ENCODE measurements at places on chromosomes 3 and 15.
A peak's percentile ranks its signal among the peaks of the same experiment; 100 is the strongest.

DNA sequence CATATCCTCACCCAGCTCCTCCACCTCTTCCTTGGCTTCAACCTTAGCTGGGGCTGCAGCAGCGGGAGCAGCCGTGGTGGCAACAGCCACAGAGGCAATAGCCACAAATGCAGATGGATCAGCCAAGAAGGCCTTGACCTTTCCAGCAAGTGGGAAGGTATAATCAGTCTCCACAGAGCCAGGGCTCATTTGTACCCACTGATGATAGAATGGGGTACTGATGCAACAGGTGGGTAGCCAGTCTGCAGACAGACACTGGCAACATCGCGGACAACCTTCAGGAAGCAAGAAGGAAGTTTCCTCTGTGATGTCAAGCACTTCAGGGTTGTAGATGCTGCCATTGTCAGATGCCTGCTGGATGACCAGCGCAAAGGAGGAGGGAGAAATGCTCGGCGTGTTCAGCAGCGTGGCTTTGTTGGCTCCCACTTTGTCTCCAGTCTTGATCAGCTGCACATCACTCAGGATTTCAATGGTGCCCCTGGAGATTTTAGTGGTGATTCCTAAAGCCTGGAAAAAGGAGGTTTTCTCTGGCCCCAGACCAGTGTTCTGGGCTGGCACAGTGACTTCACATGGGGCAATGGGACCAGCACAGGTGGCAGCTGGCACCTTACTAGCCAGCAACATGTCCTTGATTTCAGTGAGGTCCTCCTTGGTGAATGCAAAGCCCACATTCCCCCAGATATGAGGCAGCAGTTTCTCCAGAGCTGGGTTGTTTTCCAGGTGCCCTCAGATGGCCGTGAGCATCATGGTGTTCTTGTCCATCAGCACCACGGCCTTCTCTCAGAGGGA is 4.8 kb upstream of the PLCB2 start:
- DNase-seq, result no peak

- peak; percentile 92 for DNase-seq
Observed at GRCh38 chr3:43773273-43774094, 82.7 kb downstream of the ABHD5 start.

- no peak for DNase-seq
Observed at GRCh38 chr3:27209617-27210264, 159.4 kb downstream of the NEK10 start.

DNA sequence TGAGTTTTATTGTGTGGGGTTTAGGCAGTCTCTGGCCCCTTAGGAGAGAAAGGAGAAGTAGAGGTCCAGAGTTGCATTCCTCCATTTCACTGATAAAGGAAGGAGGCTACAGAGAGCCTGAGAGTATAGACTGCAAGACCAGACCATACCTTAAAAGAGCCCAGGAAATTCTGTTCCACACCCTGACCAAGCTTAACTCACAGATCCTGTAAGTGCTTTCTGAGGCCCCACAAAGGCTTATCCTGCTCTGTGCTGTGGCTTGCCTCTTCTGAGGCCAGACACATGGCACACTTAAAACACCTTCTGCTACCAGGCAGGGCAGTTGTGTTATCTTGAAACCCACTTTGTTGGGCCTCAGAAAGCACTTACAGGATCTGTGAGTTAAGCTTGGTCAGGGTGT is 39.2 kb upstream of the LEKR1 start:
- DNase-seq, result peak; percentile 74

- DNase-seq, result peak; percentile 82
Observed at GRCh38 chr15:79380755-79381497, 51.2 kb upstream of the MINAR1 start.

- no peak for DNase-seq
Observed at GRCh38 chr3:117695871-117696645, 986.5 kb downstream of the TUSC7 start.

- no peak for DNase-seq
Observed at GRCh38 chr3:186882150-186882524, 39.6 kb downstream of the ADIPOQ start.

DNA sequence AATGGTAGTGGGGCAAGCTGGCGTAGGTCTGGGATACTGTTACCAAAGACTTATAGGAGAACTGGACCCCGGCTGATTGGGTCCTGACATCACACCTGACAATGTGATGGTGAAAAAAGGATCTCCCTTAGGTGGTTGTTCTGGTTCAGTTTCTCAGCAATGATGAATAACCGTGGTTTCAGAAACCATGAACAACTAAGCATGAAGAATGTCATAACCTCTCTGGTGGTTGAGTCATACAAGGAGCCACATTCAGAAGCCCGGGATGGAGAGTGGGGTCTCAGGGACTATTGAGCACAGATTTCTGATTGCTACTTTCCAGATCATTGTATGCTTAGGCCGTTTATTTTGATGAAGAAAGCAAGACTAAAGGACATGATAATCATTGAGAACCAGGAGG is 17.4 kb downstream of the GPR160 start:
- DNase-seq, result no peak

DNA sequence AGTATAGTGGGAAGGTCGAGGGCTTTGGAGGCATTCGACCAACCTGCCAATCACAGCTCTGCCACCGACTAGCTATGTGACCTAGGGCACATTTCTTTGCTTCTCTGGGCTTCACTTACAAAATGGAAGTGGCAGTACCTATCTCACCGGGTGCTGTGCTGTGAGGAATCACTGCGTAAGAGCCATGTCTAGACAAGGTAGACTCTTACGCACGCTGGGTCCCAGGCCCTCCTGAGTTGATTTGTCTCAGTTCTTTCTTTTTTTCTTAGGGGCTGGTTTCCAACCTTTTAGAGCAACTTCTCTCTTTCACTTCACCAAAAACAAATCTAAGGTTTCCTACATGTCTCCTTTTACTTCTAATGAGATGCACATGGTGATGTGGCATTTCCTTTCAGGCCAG is 18.8 kb downstream of the CA12 start:
- no peak for DNase-seq

Measured in islet precursor cell (in vitro differentiated cells).